ENCODE measurements at places on chromosomes 3 and 15.

GRCh38 chr3:3296979-3297381 is 117.5 kb upstream of the CRBN start:
- no peak for DNase-seq

DNA sequence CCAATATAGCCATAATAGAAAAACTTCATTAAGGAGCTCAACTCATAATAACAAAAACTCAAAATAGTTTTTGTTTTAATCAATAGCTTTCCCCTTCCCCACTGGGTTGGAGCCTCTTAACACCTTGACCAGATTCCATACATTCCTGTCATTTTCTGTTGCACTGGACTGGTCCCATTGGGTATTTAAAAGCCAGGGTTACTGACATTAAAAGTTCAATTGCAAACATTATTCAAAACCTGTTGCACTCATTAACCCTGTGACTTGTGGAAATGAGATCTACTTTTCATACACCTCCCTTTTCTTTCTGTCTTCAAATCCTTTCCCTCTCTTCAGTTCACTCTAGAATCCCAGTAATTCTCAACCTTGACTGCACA is 1.7 kb upstream of the HRG start:
- DNase-seq: no peak

DNA sequence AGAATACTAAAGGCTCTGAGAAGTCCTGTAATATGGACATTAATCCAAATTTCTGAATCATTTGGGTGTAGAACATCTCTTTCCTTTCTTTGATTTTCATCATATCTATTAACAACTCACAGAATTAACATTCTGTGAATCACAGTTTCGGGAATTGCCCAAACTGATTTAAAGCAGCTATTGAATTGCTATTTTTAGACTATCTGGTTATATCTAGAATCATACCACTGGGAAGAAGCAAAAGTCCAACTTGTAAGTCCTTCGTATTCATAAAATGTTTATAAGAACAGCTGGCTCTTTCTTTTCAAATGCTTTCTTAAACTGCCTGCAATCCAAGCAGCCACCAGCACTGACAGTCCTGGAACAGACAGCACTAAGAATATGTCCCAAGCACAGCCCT is 733.0 kb downstream of the NTRK3 start:
- DNase-seq: no peak

DNA sequence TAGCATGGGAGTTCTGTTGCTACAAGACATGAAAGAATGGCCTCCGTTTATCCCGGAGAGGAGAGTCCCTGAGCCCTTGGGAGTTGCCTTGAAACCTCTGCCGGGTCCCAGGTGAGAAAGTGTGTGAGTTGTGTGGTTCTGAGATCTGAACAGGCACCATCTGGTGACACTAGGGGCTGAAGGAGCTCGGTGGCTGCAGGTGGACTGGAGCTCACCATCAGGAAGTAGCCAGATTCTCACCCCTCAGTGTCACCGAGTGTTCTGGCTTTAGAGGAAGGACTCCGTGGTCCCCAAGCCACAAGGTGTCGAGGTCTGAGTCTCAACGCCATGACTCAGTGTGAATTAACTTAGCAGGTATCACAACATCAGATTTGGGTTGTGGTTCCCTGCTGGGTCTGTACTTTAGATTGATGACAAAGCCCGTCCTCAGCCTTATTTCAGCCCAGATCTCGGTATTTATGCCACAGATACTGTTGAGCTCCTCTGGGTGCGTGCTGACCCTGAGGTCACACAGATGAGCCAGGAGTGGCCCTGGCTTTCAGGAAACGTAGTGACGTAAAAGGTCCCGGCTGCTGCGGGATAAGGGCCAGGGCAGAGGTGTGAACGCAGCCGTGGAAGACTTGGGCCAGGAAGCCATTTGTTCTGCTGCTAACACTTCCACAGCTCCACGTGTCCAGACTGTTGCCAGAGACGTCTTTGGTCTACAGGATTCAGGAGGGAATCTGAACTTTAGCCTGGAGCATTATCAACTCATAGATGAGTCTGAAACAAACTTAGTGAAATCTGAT is 54.4 kb downstream of the PGPEP1L start:
- no peak for DNase-seq

DNA sequence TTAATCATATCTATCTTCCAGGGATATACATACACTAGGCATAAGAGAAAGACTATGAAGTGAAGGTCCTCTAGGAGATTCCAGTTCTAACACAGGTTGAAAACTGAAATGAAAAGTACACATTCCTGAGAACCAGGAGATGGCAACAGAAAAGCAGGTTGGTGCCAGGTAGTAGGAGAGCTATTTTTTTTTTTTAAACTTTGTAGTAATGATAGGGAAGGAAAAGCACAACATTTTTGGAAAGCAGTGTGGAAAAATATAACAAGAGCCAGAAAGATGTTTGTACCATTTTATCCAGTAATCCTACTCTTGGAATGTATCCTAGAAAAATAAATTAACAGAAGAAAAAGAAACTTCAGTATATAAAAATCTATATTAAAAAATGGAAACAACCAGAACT is 189.9 kb downstream of the DTWD1 start:
- DNase-seq: no peak

- no peak for DNase-seq
Measured at GRCh38 chr3:122298239-122298638, 26.8 kb upstream of the CSTA start.

DNA sequence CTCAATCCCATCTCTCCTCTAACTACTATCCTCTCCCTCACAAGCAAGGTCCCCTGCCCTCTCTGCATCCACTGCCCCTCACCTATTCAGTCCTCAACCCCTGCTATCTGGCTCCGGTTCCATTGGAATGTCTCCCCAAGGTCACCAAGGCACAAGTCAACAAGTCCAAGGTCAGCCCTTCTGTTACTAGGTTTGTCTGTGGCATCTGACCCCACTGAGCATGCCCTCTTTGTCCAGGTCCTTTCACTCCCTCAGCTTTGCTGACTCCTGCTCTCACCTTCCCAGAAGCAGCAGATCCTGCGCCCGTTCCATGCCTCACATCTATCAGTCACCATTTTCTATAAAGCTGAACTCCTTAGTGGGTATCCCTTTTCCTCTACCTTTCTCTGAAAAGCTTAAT is 8.3 kb upstream of the SEMA7A start:
- no peak for DNase-seq

GRCh38 chr3:128735884-128736283 is 9.9 kb downstream of the RAB7A start:
- no peak for DNase-seq

- no peak for DNase-seq
Measured at GRCh38 chr15:51382787-51383186, 41.3 kb downstream of the GLDN start.

DNA sequence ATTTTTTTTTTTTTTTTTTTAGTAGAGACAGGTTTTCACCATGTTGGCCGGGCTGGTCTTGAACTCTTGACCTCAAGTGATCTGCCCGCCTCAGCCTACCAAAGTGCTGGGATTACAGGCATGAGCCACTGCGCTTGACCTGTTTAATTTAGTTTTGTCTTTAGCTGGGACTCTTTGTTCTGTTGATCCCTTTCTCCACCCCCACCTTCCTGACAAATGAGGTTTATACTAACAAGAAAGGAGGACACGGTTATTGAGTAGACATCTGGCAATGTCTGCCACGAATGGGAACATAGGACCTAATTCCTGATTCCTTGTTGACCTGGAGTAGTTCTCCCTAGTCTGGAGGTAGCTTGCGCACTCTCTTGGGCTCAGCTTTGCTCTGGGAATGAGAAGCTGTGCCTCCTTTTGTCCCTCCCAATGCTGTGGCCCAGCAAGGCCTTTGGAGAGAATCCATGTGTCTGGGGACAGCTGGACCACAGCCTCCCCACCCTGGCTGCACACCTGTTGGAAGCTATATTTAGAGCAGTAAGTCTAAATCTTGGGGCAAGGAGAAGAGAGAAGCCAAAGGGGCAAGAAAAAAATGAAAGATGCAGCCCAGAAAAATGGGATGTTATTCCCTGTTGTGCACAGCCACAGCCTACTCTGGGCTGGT is 53.2 kb upstream of the ADPGK start:
- no peak for DNase-seq

DNA sequence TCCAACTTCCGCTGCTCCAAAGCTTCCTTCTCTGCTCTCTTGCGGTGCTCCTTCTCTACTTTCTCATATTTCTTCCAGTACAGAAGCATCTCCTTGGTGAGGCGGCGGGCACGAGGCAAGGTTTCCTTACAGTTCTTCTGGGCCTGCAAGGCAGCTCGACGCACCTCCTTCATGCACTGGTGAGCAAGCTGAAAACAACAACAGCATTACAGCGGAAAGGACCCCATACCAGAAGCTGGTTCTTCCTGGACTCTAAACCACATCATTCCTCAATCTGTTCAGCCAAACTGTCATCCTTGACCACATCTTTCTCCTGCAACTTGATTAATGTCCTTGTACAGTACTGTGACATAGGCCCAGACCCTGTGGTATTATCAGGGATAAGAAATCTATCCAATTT is 36.4 kb downstream of the INO80 start:
- DNase-seq: no peak

GRCh38 chr15:66649235-66649984 is 52.6 kb upstream of the SMAD6 start:
- no peak for DNase-seq

DNA sequence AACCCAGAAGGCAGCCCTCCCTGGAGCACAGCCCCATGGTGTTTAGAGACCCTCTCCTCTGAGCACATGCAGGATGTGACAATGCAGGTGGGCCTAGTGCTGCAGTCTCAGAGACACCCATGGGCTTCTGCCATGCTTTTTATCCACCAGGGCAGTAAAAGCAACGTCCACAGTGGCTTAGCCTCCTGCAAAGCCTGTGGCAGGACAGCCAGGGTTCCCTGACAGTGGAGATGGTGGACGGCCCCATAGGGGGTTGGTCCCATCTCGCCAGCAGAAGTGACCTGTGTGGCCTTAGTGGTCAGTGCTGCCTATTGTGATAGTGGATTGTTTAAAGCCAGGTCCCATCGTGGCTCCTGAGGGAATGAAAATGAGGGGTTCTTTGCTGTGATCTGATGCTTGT is 46.6 kb downstream of the APBA2 start:
- no peak for DNase-seq

- no peak for DNase-seq
Measured at GRCh38 chr3:72230774-72231379, 445.9 kb upstream of the PROK2 start.

DNA sequence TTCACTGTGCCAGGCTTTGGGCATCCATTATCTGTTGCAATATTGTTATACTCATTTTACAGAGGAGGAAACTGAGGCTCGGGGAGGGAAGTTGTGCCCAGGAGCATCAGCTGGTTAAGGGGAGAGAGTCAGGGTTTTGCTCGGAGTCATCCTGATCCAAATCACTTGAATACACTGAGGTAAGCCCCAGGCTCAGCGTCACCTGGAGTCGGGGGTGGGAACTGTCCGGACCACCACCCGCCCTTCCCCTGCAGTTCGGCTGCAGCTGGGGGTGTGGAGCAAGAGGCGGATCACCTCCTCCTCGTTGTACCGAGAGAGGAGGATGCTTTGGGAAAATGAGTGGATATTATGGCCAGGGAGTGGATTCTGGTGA is 646 bp downstream of the HRH1 start:
- no peak for DNase-seq

- no peak for DNase-seq
Measured at GRCh38 chr15:80698676-80699075, 3.6 kb downstream of the ABHD17C start.

DNA sequence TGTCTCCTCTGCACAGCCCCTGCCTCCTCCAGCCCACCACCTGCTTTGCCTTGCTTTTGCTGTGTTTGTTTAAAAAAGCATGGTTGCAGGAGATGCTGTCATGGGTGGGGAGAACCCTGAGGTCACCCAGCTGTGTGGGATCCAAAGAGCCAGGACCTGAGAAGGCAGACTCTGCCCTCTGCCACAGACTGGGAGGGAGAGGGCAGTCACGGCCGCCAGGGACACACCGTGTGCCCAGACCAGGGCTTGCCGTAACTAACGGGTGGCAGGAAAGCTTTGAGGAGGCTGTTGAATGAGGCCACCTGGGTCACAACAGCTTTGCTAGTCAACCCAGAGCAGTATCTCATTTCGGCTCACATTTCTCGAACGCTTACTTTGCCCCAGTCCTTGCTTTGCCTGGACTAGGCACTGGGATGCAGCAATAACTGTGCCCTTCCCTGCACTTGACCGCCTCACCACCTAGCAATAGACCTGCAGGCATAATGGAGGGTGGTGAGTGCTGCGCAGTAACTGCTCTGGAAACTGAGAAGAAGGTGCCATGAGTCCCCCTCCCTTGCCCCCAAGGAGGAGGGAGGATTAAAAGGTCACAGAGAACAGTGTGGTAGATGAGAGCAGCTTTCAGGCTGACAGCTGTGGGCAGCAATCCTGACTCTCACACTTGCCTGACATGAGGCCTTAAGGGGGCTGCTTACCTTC is 55.0 kb upstream of the CTDSPL start:
- no peak for DNase-seq

DNA sequence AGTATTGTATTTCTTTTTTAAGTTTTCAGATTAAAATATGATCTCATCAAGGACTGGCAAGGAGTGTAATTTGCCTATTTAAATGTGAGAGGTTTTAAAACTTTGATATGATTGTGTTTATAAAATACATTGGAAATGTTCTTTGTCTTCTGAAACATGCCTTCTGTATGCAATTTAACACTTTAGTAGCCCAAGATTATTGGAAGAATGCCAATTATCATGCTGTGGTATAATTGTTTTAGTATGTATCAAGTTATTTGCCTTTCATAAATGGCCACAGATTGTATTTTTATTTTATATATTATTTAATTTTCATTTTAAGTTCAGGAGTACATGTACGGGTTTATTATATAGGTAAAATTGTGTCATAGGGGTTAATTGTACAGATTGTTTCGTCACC is 31.7 kb downstream of the ECT2 start:
- no peak for DNase-seq

DNA sequence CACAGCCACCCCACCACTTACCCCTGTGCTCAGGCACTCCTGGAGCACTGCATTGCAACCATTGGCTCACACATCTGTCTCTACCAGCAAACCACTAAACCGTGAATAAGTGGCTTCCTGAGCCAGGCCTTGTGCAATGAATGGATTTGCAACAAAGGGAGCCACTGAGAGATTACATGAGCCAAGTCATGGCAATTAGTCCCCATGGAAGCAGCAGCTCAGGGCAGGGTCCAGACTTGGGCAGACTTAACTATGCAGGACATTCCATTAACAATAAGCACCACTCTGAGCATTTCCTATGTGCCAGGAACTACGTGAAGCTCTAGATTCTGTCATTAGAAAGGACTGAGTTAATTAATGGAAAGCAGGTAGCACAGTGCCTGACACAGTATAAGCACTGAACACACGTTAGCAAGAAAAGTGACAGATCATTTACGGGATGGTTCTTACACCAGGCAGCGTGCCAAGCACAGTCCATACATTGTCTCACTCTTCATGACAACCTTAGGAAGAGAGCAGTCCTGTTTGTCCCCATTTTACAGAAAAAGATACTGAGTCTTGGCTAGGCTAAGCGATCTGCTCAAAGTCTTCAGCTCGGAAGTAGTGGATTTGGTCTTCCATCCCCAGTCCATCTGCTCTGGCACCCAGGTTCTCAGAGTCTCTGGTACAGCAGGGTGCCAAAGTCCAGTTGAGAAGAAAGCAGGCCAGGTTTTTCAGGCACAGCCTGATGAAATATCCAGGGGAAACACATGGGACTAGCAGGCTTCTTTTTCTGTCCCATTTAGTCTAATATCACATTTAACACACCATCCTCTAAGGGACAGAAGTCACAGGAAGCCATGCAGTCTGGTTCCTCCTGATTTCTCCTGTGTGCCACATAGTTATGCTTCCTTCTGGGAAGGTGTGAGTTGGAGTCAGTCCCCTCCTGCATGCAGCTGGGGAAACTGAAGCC is 44.1 kb downstream of the LIPC start:
- DNase-seq: no peak

GRCh38 chr15:66682865-66683264 is 19.2 kb upstream of the SMAD6 start:
- peak; percentile 4 for DNase-seq

Measured in bone marrow (tissue), 2 donors.